ENCODE measurements at places on chromosomes 11 and 22.
A peak's percentile ranks its signal among the peaks of the same experiment; 100 is the strongest.

DNA sequence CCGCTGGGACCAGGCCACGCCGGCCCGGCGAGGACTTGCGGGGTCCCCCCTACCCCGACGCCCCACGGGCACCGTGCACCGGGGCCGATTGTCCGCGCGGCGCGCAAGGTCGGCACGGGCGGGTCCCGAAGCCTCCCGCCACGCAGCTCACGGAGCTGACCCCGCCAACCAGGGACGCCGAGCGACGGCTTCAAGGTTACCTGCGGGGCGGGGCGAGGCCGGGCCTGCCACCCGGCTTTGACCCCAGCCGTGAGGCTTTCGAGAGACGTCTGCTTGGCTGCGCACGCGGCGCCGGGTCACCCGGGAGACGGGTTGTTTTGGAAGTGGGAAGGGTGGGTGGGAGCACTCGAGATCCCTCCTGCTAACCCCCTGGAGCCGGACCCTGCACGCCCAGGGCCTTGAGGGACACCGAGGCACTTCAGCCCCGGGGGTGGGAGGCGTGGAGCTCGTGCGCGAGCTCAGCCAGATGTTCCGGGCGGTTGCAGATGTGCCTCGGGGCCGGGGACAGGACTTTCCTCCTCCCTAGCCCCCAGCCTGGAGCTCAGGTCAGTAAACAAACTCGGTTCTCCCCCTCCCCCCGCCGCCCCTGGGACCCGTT, 3.2 kb upstream of the WNT11 start:
- no peak for DNase-seq

- peak; percentile 97 for DNase-seq
Measured at GRCh38 chr11:67606492-67607295, at the start of gene NDUFV1. Gene NDUFV1 (plus strand): TSS chr11:67606936. CDS start chr11:67607005, 69 bp downstream.

DNA sequence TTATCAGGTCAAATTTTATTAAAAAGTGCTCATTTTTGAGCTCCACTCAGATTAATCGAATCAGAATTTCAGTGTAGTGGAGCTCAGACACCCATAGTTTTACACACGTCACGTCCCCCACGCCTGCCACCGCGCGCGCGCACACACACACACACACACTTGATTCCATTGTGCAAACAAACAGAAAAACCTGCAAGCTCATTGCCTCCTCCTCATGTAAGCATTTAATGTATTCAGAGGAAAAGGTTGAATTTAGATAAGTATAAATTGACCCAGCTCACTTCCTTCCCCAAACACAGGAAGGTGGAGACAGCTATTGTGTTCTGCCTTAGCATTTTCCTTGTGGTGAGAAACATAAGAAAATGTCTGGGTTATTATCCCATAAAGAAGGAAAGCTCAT, 336.7 kb downstream of the LUZP2 start:
- DNase-seq: no peak

DNA sequence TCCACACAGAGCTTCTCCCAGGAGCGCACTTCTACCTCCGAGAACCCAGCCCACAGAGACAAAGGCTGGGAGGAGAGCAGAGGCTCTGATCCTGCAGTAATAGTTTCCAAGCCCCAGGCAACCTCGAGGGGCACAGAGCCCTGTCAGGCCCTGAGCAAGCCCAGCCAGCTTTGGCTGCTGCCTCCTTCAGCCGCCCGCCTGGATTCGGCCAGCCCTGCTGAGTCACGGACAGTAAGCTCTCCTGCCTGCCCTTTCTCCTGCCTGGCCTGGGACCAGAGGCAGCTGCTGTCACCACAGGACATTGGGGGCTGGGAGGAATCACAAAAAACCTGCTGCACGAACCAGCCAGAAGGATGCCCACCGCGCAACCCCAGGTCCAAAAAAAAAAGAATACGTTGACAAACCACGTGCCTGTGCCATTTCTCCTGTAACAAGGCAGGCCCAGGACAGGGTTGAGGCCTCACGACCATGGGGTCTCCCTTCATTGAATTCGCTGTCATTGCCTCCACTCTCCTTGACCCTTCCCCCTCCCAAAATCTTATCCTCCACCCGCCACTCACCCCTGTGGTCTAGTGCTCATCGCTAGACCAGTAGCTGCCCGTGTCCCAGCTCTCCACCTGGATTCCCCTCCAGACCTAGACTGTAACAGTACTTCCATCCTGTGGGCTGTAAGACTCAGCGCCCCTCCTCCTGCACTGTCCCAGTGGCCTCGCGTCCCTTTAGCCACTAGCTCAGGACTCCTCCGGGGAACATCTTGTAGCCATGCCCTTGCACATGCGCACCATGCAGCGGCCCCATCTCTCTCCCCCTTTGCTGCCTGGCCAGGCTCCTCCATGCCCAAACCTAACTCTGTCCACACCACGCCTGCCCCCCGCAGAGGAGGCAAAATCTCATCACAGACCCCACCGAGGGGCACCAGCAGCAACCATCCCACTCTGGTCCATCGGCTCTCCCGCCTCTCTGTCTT, 7.4 kb upstream of the SLC22A12 start:
- DNase-seq: no peak

GRCh38 chr22:48713272-48714205, 1114.1 kb downstream of the BRD1 start:
- DNase-seq: no peak

DNA sequence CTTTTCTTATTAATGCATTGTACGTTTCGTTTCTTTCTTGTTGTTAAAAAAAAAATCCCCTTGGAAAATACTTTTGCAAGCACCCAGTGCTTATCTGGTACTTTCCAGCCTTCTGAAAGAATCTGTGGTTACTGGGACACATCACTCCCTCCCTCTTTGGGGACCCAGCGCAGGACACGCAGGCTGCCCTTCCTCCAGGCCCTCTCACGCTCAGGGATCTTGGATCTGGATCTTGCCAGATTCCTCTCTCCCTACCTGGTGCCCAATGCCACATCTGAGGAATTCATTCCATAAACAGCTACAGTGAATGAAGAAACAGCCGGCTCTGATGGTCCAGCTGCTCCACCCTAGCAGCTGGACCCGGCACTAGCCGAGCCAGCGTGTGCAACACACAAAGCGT, 55.7 kb downstream of the PHF21B start:
- no peak for DNase-seq

DNA sequence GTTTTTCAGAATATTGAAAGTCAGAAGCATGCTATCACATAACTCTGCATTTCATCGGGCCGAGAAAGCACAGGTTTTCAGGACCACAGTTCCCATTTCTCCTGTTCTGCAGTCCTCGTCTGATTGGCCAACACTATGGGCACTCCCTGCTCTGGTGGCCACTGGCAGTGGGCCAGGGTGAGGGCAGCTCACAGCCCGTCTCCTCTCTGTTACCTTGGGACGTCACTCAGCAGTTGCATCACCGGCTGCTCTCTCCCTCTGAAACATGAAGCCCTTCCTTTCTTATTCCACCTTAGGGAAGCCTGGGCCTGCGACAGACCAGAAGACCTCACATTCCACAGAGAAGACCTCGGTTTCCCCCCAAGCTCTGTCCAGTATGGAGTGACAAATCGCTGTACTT, 11.4 kb upstream of the MICAL3 start:
- no peak for DNase-seq

GRCh38 chr11:114799476-114799875, 121.1 kb downstream of the NXPE2 start:
- DNase-seq: no peak

GRCh38 chr22:31923136-31923535, 21.2 kb upstream of the YWHAH start:
- DNase-seq: no peak

- no peak for DNase-seq
Measured at GRCh38 chr11:1192741-1193325, 30.0 kb upstream of the MUC5B start.

- no peak for DNase-seq
Measured at GRCh38 chr11:17510507-17511206, 33.6 kb downstream of the USH1C start.
